ENCODE measurements at places on chromosomes 5 and 9. TPM values are rescaled to one million over a fixed set of nuclear protein-coding genes. Genes with fewer than 3 reads are reported as not detected.

Gene TAF1L
- not detected for total RNA-seq

Gene NIPAL4
- 10.1 TPM for total RNA-seq

Gene TRPM3
- total RNA-seq: not detected

Gene PCDHGA12
- total RNA-seq: not detected

Gene PCDHGA1
- 0.31 TPM for total RNA-seq

Gene SLC6A3
- total RNA-seq: 0.15 TPM

Measured in A549 treated with RU486 at 1 μM for 4 hours (cell line).